Upper lobe of left lung (tissue), 6 donors: ENCODE measurements at places on chromosomes 7 and 10.

DNA sequence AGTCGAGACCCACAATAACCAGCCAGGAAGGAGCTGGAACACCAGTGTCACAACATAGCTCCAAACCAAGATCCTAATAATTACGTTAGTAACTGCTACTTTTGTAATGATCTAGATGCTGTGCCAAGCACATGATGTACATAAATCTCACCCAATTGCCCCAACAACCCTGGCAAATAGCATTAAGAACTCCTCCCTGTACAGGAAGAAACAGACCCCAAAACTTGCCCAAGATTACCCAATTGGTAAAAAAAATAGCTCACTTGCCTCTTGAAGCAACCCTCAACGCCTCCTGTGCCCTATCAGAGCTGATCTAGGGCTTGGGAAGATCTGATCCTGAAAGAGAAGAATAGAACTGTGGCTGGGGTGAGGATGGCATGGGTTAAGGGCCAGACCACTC, 628.7 kb upstream of the AUTS2 start:
- no peak for DNase-seq

GRCh38 chr7:102317231-102318059, 30.8 kb downstream of the SH2B2 start:
- peak; percentile 63 for DNase-seq

DNA sequence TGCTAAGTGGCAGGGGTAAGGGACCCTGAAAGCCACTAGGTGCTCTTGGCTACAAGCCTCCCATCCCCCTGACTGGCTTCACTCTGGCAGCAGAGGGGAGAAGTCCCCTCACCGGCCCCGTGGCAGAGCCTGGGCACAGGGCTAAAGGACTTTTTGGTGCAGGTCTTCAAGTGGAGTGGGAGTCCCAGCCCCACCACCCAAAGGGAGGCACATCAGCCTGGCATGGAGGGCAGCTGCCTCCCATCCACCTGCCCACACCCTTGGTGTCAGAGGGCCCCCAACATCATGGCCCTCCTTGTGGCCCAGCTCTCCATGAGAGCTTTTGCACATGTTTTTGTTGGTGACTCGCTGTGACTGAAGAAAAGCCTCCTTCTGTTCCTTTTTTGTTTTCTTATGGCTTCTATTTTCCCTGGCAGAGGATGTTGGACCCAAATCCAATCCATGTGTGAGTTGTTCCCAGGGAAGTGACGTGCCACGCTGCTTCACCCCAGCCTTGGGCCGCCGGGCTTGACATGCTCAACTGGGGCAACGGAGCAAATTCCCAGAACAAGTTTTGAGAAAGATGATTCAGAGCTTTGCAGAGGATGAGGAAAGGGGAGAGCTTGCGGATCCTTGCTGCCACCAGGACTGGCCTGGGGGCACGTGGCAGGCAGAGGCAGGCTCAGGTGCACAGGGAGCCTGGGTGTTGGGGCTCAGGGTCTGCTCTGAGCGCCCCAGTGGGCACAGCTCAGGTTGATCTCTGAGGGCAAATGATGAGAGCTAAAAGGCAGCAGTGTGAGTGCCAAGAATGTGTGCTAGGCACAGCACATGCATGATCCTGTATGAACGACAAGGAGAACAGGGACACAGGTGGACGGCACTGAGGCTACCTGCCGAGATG, 1.9 kb upstream of the AEBP1 start:
- DNase-seq = no peak

DNA sequence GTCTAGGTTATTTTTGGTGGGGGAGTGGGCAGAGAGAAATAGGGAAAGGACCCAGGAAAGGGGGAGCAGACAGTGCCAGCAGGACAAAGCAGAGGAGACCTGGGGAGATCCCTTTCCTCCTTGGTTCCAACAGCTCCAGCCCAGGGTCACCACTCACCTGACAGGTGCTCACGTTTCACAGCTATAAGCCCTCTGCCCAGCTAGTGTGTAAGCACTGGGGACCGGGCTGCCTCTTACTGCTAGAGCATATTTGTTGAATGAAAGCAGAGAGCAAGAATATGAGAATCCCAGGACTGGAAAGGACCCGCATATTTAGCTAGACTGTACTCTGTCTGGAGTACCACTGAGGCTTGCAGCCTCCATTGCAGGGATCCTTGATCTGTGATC, 6.7 kb downstream of the ZCCHC24 start:
- no peak for DNase-seq

DNA sequence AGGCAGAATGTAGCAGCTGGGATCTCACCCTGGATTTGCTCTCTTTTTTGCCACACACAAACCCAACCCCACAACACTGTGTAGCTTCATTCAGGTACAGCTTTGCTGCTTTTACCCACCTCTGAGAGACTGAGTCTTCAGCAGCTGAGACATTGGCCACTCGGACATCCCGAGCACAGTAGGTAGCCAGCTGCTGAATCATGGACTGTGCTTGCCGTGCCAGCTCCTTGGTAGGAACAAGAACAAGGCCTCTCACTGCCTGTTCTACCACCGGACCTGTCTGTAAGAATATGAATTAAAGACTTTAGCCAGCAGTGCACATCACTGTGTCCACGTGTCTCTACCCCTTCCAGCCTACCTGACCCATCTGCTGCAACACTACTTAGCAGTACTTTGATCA, 937 bp downstream of the DDX56 start:
- no peak for DNase-seq

- no peak for DNase-seq
Measured at GRCh38 chr7:155228894-155229293, 68.8 kb upstream of the INSIG1 start.

DNA sequence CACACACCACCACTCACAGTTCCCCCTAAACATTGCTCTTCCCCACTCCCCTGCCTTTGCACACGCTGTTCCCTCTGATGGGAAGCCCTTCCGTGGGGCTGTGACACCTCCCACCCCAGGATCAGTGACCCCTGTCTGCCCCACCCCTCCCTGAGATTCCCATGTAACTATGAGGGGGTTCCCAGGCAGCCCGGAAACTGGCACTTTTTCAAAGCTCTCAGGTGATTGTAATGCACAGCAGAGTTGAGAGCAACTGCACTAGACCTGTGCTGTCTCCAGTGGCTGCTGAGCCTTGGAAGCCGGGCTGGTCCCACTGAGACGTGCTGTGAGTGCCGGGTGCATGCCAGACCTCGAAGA, 29.8 kb downstream of the GPRIN2 start:
- peak; percentile 37 for DNase-seq

DNA sequence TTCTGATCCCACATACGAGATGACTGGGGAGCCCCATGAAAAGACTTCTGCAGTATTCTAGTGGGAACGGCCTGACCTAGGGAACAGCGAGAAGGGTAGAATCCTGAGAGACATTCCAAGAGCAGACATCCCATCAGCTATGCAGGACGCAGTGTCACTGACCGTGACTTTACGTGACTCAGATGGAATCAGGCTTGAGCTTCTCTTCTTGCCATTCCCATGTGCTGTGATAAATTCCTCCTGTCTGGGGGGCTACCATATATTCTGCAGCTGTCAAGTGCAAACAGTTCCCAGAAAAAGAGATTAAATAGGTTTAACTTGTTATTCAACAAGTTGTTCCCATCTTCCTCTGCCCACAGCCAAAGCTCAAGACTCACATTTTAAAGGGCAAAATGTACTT, 73.1 kb upstream of the PDE1C start:
- no peak for DNase-seq

DNA sequence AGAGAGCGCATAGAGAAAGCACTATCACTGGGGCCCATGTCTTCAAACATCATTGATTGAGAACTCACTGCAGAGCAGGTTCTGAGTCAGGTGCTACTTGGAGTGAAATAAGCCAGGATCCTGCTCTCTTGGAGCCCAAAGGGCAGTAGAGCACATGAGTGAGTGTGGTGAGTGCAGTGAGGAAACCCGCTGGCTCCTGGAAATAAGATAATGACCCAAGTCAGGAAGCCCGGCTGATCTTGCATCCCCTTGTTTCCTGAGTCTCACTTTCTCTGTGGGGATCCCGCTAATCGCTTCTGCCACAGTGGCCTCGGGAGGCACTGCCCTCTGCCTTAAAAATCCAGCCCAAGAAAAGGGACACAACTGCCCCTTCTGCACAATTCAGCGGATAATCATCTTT, 7.1 kb upstream of the FAM107B start:
- DNase-seq = no peak

DNA sequence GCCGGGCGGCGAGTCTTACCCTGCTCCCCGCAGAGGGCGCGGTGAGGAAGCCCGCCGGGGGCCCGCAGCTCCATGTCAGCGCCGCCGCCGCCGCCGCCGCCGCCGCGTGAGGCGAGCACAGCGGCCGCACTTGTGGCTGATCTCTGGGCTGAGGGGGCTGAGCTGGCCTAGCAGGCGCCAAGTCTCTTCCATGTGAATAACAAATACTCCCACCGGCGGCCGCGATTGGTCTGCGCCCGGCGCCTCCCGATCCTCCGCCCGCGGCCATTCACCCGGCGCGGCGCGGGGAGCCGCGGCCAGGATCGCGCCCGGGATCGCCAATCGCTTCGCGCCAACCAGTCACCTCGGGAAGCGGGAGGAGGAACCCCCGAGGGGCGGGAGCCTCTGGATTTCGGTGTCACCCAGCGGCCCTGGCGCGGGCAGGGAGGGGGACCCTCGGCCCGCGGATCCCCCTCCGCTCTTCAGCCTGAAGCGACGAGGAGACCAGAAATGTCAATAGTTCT, at the start of gene GRM8:
GRM8 (minus strand) TSS at position 164 of the 503 bp plus-strand sequence.
- peak; percentile 88 for DNase-seq

- DNase-seq = no peak
Measured at GRCh38 chr7:90655566-90655965, 59.4 kb downstream of the CDK14 start.

GRCh38 chr10:3848005-3848774, 63.2 kb upstream of the KLF6 start:
- no peak for DNase-seq

DNA sequence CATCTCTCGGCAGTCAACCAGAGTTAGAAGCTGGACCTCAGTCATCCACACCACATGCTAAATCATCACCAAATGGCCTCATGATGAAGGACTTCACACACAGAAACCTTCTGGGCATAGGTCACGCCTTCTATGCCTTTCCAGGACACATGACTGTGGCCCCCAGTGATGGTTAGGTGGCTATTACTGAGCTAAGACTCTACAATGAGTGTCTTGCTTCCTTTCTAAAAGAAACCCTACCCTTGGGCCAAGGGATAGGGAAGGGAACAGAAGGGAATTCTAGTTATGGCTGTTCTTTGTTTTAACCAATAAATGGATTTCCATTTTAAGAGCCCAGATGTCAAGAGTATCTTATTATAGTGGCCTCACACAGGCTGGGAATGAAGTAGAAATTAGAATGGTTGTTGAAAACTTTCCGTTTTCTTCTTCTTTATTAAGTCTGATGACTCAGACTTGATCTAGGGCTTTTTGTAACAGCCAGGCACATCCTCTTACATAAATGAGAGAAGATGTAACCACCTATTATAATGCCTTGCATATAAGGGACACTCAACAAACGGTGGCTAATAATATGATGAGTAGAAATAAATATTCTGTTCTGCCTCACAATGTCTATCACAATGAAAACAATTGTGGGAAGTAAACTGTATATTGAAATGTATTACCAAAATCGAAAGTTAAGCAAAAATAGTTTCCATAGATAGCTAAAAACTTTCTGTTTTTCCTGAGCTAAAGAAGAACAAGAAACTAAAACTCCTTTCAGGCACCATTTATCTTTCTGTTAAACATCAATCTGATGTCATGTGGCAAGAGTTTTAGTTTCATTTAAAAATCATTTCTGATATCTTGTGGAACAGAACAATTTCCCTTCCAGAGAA, 62.5 kb upstream of the TOMM7 start:
- no peak for DNase-seq
